Stimulated activated CD8-positive, alpha-beta memory T cell treated with anti-CD3 and anti-CD28 coated beads, Interleukin-4, amount 100 ng/mL, for 1 hour (primary cell): ENCODE measurements at places on chromosomes 4 and X.

DNA sequence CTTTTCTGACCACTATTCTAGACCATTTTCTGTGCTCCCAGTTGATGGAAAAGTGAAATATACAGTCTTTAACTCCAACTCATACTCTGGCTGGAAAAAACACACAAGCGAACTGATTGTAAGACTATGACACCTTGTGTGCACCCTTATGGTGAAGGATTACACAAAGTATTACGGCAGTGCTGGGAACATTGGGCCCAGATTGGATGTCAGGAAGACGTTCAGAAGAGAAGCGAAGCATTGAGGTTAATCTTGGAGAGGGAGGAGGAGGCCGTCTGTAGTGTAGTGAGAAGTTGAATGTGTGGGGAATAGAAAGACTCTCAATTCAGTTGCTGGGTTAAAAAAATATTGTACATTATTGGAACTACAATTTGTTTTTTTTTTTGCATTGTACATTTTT, 50.0 kb downstream of the GRIA2 start:
- no peak for DNase-seq

- no peak for DNase-seq
Observed at GRCh38 chrX:65871671-65872311, 168.1 kb downstream of the VSIG4 start.

DNA sequence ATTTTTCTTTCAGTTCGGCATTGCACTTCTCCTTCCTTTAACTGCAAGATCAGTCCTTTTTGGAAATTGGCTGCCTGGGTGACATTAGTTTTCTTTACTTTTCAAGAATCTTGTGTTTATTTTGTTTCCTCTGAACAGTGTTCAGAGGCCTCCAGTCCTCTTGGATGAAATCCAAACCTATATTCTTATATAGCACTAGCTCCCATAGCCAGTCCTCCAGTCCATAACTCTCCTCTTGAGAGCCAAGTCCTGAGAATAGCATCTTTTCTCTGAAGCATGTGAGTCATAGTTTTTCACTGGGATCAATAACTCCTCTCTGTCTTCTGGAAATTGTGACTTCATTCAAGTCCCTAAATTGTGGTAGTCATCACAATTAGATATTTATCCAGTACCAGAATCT, 357.5 kb downstream of the RAPGEF2 start:
- DNase-seq, result no peak

GRCh38 chrX:45716750-45717149, 516.1 kb upstream of the DIPK2B start:
- no peak for DNase-seq

GRCh38 chrX:24877854-24878650, 137.7 kb downstream of the ARX start:
- DNase-seq, result no peak

- no peak for DNase-seq
Observed at GRCh38 chr4:179624768-179625181, 2182.5 kb upstream of the AGA start.

DNA sequence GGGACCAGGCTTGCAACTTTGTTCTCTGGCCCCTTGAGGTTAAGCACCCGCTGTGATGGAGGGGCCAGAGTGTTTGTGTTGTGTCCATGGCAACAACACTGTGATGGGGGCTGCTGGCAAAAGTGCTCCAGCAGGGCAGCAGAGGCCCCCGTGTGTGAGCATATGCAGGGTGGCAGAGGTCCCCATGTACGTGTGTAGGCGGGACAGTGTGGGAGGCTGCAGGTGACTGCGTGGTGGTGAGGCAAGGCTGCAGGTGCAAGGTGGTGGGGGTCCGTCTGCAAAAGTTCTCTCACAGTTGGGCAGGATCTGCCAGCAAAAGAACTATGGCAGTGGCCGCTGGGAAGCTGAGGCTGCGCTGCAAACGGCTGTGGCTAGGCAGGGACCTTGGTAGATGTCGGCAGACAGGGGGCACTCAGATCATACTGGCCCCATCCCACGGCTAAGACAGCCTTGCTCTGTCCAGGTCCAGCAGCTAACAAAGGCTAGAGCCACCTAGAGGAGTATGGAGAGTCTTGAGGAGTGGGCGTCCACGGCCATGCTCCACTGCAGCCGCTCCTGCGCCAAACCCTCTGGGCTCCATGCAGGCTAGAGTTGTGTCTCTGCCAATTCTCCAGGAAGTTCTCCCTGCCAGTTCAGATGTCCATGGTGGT, 46.8 kb upstream of the PASD1 start:
- no peak for DNase-seq

GRCh38 chr4:162117051-162117450, 46.7 kb downstream of the FSTL5 start:
- DNase-seq, result no peak

DNA sequence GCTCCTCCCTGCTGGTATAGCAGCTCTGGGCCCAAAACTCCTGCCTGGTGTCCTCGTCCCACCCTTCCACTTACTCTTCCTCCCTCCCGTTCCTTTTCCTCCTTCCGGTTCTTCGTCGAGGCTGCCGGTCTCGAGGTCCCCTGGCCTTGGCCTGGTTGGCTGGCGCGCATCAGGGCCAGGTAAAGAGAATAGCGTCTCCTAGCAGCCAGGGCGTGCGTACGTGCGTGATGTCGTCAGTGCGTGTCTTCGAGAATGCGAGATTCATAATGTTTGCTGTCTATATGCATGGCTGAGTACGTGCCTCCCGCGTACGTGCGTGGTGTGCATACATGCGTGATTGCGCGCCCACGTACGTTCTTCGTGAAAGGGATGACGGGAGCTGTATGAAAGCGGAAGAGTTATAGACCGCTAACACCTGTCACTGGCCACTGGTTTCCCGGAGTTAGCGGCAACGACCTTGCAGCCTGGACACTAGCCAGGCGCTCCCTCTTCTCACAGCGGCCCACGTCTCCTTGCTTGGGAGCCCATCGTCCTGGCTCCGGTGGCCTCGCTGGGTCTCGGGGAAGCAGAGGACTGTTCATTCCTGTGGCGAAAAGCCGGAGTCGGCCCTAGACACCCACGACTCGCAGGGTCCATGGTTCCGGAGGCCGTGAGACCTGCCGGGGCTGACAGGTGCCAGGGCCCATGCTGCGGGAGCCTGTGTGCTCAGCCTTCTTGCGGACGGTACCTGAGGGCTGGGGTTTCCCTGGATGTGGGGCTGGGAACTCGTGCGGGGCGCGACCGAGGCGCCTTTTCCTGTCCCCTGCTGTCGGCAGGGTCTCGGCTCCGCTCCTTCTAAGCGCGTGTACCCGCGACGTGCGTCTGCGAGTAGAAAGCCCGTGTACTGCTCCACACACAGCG, at the start of gene EOLA1:
TSS of gene EOLA1 (plus strand) at position 392 of the 900 bp plus-strand sequence. CDS start 4,619 bp downstream, outside the sequence.
- DNase-seq, result peak; percentile 58

DNA sequence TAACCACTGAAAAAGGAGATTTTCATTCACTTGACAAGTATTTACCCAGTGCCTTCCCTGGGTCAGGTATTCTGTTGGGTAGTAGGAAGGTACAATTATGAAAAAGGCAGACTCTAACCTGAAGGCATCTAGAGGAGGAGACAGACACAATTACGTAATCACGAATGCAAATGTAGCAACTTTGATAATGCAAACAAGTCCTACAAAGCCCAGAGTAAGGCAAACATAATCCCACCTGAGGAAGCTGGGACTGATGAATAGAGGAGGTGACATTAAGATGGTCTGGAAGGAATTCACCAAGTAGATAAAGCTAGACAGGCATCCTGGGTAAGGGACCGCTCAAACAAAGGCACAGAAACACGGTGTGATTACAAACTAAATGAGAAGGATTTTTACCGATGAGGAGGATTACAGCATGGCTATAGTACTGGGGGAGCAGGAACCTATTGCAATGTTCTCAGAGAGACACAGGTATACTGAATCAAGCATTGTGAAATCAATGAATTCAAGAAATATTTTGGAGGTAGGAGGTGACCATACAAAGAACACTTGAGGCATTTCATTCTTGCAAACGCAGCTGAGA, 37.1 kb downstream of the TMEM150C start:
- DNase-seq, result no peak

DNA sequence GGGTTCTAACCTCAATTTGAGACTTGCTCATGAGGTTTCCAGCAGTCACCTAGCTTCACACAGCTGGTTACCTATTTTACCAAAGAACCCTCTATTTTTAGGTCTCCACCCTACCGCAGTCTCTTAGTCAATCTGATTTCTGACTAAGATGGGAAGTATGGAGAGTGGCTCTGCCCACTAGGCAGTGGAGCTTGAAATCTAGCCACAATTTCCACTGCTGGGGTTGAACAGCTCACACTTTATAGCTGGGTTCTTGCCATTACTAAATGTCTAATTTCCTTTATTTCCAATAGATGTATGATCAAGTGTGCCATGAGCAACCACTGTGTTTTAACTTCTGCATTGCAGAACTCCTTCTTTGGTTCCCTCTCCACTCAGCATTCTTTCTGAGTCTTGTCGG, 43.1 kb downstream of the GASK1B start:
- DNase-seq, result no peak

DNA sequence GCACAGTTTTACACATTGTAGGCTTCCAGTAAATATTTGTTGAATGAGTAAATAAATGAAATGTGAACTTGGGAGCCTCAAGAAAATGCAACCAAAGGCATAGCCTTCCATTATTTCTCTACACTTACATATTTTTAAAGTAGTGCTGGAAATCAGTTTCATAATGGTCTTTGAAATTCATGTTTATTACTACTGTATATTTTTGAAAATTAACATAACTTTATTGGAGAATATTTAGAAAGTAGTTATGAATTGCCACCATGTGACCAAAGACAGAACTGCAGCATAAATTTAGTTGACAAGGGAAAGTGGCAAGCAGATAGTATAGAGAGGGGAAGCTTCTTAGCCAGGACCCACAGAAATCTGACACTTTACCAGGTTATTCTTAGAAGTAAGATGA, 6.4 kb downstream of the TCEAL8 start:
- DNase-seq, result no peak

- DNase-seq, result no peak
Observed at GRCh38 chr4:20370274-20370673, 118.6 kb downstream of the SLIT2 start.

DNA sequence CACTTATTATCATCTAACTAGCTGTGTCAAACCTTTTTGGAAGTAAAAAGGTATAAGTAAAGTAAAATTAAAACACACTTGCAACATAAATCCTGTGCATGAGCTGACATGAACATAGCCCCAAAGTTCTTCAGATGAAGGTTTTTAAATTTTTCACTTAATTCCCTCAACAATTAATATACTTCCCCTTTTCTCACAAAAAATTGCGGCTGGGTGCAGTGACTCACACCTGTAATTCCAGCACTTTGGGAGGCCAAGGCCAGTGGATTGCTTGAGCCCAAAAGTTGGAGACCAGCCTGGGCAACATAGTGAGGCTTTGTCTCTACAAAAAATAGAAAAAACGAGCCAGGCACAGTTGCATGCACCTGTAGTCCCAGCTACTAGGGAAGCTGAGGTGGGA, 16.8 kb downstream of the RASGEF1B start:
- no peak for DNase-seq

DNA sequence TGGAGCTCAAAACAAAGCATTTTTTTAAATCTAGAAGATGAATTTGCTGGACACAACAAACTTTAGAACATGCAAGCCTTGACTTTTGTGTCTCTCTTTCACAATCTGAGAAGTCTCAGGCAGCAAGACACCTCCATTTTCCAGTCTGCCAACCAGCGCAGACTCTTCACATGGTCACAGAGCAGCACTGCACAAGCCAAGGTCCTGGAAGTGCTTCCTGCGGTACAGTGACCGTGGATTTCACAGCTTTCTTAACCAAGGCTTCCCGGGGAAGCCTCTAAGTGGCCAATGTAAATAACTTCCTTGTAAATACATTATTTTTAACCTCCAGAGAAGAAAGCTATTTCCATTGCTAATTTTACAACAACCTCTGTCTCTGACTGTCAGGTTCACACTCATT, 31.2 kb downstream of the ZNF827 start:
- no peak for DNase-seq

GRCh38 chrX:56572975-56573374, 9.5 kb downstream of the UBQLN2 start:
- no peak for DNase-seq

DNA sequence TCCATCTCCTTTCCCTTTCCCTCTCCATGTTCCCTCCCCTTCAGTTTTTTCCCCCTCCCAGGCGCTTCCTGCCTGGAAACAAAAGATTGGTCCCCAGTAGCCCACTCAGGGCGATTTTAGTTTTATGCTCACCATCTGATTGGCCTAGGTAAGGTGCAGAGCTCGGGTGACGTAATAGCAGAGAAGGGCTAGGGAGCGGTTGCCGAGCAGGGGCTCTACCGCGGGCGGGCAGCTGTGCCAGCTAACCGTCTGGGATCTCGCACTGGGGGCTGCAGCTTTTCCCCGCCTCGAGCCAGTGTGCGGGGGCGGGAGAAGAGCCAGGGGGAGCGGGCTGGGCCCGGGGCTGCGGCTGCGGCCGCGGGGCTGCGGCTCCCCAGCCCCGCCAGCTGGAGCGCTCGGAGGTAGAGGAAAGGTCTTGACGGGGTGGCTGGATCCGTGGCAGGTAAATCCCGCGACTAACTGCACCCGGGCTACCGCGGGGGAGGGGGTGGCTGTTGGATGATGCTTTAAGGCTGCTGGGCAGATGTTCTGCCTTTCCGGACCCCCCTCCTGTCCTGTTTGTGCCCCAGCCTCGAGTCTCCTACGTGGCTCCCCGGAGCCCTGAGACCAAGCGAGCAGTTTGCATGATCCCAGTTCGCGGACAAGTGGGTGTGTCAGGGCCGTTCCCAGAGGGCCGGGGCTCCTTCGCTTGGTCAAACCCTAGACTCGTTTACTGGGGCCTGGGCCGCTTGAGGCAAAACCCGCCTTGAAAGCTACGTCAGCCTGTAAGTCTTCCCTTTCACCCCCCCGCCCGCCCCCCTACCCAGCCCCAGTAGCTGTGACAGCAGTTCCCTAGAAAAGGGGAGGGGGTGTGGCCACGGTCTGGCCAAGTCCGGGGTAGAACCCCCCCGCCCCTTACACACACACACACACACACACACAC, at the start of gene PAK3:
TSS of gene PAK3 (plus strand) at position 218 of the 922 bp plus-strand sequence. CDS start 26,913 bp downstream, outside the sequence.
- DNase-seq, result no peak

- DNase-seq, result no peak
Observed at GRCh38 chrX:830532-830931, 199.9 kb downstream of the SHOX start.

DNA sequence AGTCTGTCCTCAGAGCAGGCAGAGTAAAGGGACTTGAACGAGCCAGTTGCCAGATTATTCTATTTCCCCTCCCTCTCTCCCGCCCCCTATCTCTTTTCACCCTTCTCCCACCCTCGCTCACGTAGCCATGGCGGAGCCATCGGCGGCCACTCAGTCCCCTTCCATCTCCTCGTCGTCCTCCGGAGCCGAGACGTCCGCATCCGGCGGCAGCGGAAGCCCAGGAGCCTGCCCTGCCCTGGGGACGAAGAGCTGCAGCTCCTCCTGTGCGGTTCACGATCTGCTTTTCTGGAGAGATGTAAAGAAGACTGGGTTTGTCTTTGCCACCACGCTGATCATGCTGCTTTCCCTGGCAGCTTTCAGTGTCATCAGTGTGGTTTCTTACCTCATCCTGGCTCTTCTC, 106.2 kb upstream of the SMAD1 start:
- no peak for DNase-seq

GRCh38 chrX:13754765-13755164, 20.2 kb downstream of the OFD1 start:
- no peak for DNase-seq

DNA sequence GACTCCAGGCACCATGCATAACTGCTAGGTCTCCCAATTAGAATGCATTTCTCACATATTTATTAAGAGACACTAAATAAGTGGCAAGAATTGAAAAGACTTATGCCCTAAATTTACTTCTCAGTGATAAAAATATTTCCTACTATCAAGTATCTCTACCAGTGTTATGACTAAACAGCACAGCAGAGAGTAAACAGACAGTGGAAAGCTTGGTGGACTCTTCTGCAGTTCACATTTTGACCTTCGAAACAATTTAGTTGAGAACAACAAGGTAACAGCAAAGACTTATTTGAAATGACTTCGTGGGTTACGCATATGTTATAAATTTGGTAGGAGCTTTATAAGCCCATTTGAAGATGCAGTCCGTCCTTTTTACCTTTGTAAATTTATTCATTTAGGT, 16.3 kb upstream of the MAML3 start:
- DNase-seq, result no peak
